NCI-H1092 (cell line): ENCODE measurements at places on chromosomes 1 and 21.

- DNase-seq: no peak
Observed at GRCh38 chr21:46212721-46213484, 15.7 kb downstream of the LSS start.

GRCh38 chr1:7454052-7454815, 316.9 kb upstream of the VAMP3 start:
- DNase-seq: no peak

GRCh38 chr1:58084266-58084665, 462.3 kb downstream of the OMA1 start:
- DNase-seq: no peak

GRCh38 chr1:33370301-33370700, 49.4 kb upstream of the A3GALT2 start:
- DNase-seq: no peak

- DNase-seq: no peak
Observed at GRCh38 chr1:231493421-231494185, 34.9 kb upstream of the TSNAX start.

DNA sequence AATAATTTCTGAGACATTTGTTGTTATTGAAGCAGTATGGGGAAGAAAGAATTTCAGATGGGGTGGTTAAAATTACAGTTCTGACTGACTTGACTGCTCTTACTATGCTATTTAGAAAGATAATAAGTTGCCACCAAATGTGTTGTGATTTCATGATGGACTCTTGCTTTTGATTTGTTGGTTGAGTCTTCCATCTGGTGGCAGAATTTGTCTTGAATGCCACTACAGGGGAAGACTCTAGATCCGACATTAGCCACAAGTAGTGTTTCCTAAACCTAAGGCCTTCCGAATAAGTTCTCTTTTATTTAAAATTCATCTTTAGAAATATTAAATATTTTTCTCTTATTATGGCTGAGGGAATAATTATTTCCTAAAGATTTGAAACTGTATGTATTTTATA, 190.9 kb upstream of the ADGRL4 start:
- no peak for DNase-seq

- no peak for DNase-seq
Observed at GRCh38 chr1:2650967-2651645, 18.3 kb upstream of the MMEL1 start.

- no peak for DNase-seq
Observed at GRCh38 chr1:182704677-182705076, 20.3 kb upstream of the RGS8 start.

GRCh38 chr1:59083946-59084865, 212.7 kb upstream of the FGGY start:
- no peak for DNase-seq

- no peak for DNase-seq
Observed at GRCh38 chr1:188594542-188595235, 1765.9 kb downstream of the PLA2G4A start.

- no peak for DNase-seq
Observed at GRCh38 chr1:43548285-43549271, 17.9 kb downstream of the PTPRF start.

DNA sequence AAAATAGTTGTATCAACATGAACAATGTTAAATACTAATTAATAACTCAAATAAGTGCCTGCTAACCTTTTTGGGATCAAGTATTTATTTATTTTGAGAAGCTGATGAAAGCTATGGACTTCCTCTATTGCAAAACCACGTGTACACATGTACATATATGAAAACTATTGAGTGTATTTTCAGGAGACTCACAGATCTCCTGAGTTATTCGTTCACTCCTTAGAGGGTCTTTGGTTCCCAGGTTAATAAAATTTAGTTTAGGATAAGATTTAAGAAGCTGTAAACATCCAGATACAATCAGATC, 130.5 kb downstream of the DISC1 start:
- DNase-seq: no peak

DNA sequence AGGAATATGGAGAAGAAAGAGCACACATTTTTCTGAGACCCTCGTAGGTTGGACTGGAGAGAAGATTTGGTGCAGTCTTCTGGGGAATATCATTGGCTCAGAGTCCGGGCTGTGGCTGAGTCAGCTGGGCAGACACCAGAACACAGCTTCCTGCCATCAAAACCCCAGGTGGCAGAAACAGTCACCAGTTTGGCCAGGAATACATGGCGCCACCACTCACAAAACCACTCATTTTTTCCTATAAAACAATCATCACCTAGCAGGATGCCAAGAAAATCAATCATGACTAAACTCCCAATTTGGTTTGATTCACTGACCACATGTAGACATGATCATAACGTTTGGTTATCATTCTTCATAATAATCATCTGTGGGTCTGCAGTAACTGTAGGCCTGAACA, 178.1 kb upstream of the PBX1 start:
- no peak for DNase-seq

DNA sequence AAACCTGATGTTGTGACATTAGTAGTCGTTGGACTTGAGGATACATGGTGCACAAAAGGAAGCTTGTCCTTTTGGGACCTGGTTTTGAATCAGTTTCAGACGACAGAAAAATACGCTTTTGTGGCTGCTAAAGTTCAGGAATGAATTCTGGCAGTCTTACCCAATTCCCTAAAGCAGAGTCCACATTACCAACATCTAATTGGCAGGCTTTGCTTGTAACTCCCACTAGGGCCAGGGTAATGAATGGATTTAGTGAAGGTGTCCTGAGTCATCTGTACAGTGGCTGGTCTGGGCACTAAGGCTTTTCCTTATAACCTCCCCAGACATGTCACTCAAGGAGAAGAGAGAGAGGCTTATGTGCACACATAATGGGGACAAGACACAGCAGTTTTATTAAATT, 66.2 kb upstream of the RNPC3 start:
- no peak for DNase-seq
